ENCODE measurements at places on chromosomes 3 and 15. TPM values are rescaled to one million over a fixed set of nuclear protein-coding genes. Genes with fewer than 3 reads are reported as not detected.

DNA sequence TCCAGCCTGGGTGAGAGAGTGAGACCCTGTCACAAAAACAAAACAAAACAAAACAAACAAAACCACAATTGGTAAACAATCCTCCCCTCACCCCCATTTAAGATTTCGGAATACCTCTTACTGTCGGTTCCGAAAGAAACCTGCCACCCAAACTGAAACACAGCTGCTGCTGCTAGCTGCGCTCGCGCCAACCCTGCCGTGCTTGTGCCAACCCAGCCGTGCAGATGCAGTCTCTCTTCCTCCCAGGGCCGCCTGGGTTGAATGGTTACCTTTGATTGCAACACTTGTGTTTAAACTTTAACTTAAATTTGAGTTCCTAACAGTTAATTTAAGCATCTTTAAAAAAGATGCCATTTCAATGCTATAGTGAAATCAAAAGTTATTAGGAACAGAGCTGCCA lies 28.5 kb upstream of the SPTBN5 start:
- DNase-seq, result no peak

DNA sequence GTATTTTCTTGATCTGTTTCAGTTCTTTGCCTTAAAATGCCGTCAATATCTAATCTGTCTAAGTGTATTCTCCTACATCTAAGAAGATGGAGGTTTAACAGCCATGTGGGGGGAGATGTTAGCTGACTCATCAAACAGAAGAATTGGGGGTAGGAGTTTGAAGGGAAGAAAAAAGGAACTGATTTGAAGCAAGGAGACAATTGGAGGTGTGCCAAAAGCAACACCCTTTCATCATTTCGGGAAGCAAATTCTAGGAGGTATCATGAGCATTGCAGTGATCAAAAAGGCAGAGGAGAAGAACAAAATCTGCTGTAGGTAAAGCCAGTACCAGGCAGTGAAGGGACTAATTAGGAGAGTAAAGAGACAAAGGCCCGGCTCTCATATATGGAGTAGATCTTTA lies 337.3 kb upstream of the TBC1D5 start:
- DNase-seq, result no peak

DNA sequence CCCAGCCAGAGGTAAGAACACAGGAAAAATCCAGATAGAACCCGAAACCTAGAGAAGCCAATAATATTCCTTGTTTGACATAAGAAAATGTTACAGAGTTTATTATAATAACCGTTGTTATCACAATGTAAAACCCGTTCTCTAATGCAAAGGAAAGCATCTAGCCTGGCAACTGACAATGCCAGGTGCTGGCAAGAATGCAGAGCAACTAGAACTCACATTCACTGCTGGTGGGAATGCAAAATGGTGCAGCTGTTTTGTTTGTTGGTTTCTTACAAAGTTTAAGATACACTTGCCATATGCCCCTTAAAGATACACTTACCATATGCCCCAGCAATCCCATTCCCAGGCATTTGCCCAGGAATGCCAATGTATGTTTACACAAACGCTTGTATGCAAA lies 23.4 kb downstream of the VPS39 start:
- DNase-seq, result no peak

DNA sequence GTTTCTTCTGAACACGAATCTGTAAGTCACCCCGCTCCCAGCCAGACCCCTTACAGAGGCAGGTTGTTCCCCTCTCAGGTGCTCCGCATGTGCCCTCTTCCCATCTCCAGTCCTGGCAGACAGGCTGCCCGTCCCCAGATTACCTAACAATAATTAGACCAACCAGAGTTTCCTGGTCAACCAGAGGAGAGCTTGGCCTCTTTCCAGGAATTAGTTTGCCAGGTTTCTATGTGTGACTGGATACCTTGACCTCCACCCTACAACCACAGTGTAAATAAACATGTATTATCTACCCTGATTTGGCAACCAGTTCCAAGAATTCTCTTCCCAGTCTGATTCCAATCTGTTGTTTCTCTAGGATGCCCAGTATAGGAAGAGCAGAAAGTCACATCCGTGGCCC lies 178.0 kb upstream of the UMPS start:
- DNase-seq, result no peak

GRCh38 chr3:48565591-48566400 lies 2.2 kb upstream of the UCN2 start:
- DNase-seq, result no peak

The ITIH4 gene
- total RNA-seq, result 40.6 TPM

The ZCWPW2 gene
- total RNA-seq, result 0.30 TPM
